ENCODE measurements at places on chromosomes 11 and 22.

DNA sequence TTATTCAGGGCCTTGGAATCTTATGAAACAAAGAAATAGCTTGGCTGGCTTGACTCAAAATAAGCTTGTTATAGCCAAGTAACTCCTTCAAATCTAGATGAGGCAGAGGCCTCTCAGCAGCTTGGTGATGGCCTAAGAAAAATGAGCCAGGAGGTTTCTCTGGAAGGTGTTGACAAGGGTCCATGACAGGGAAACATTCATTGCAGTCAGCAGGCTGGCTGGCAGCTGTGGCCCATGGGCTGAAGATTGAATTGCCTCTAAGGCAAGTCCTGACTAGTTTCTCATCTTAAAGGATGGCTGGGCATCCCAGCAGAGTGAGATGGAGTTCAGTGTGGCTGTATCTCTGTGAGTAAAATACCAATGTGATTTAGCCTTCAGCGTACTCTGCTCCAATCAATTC, 441.0 kb downstream of the NELL1 start:
- DNase-seq: no peak

- no peak for DNase-seq
Measured at GRCh38 chr11:114820621-114821020, 142.3 kb downstream of the NXPE2 start.

- DNase-seq: no peak
Measured at GRCh38 chr22:37782340-37783168, 25.2 kb upstream of the GCAT start.

- no peak for DNase-seq
Measured at GRCh38 chr11:35063488-35063931, 75.5 kb upstream of the CD44 start.

- DNase-seq: no peak
Measured at GRCh38 chr11:109026891-109027489, 362.1 kb downstream of the DDX10 start.

- no peak for DNase-seq
Measured at GRCh38 chr22:22906907-22907550, 19.4 kb downstream of the IGLL5 start.

GRCh38 chr11:117022526-117022925, 75.7 kb downstream of the SIK3 start:
- no peak for DNase-seq

- no peak for DNase-seq
Measured at GRCh38 chr11:118746988-118747585, 43.9 kb downstream of the DDX6 start.

GRCh38 chr11:27700351-27701301, at the start of gene BDNF:
Gene BDNF, minus strand, starts transcription at chr11:27700455. Its CDS starts 41,891 bp downstream, at chr11:27658564.
- no peak for DNase-seq

DNA sequence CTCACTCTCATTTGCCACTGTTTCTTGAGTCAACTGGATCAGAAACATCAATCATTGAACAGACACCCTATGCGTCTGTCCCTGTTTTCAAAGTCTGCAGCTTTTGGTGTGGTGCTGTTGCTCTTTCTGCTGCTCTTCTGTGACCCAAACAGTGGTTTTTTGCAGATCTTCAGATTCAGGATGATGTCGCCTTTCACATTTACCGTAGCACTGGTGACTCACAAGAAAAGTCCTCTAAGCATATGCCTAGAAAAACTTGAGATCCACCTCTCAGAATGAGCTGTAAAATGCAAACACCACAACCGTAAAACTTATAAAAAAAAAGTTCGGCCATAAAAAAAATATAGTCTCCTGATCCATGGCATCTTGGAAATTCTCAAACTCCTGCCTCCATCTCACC, 400.4 kb downstream of the NTM start:
- DNase-seq: no peak

DNA sequence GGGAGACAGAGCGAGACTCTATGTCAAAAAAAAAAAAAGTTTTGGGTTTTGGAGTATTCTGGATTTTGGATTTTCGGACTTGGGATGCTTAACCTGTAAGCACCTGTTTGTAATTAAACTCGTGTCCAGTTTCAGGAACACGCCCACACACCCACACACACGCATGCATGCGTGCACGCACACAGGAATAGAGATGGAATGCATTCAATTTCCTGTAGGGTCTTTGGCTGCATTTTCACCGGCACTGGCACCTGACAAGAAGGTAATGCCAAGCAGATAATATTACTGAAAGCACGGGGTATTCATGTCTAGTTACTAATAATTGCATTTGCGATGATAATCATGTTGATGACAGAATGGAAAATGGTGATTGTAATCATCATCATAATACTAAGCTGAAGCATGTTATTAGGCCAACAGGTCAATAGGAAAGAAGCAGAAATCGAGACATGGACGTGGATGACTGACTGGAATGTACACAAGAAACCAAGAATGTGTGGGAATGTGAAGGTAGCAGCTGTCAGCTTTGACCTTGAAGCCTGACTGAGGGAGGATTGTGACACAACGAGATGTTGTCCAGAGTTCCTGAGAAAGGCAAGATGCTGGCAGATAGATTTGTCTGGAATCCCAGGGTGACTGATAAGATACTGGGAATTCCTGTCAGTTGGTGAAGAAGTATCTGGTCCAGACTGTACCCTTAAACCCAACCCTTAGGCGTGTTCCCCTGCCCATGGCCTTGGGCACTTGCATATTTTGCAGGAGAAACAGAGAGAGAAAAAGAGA, 108.6 kb downstream of the SYN3 start:
- no peak for DNase-seq

DNA sequence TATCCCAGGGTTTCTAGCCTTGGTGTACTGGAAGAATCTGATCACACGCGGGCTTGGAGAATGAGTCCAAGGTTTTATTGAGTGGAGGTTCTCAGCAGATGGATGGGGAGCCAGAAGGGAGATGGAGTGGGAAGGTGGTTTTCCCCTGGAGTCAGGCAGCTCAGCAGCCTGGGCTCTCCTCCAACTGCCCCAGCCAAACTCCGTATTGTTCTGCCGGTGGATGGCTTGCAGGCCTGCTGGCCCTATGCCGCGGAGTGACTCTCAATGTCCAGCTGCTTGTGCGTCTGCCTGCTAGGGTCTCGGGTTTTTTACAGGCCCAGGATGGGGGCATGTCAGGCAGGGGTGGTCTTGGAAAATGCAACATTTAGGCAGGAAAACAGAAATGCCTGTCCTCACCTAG, 162.4 kb upstream of the LMO1 start:
- DNase-seq: no peak

DNA sequence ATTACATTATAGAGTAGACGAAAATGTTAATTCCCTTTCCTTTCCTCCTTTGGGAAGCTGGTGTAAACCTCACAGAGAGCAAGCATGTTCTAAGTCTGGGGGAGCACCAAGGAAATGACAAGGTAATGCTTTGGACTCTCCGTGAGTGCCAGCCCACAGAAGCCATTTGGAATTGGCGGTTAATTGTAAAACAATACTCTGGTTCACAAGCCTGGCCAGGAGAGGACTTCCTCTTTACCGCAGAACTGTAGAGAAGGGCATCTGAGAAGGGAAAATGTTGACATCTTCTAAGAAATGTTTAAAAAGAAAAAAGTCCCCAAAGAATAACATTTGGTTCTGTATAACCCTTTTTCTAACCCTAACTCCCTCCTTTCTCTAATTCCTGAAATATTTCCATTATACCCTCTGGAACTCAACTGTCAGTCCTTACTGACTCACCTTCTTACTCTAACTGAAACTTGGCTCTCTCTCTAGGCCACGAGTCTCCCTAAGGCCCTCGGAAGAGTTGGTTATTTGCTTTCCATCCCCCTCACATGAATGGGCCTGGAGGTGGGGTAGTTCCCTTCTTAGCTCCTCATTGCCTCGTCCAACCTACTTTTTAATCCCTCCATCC, 379.8 kb downstream of the SOX6 start:
- no peak for DNase-seq

DNA sequence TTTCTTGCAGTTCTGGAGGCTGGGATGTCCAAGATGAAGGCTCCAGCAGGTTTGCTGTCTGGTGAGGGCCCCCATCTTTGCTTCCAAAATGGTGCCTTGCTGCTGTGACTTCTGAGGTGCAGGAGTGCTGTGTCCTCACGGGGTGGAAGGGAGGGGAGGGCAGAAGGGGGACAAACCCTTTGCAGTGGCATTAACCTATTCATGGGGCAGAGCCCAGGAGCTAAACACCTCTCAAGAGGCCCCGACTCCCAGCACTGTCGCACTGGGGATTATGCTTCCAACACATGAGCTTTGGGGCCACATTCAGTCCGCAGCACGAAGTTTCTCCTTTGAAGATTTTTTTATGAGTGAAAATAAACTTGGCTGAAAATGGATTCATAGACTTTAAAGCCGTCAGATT, 25.5 kb upstream of the OSBPL5 start:
- DNase-seq: no peak

DNA sequence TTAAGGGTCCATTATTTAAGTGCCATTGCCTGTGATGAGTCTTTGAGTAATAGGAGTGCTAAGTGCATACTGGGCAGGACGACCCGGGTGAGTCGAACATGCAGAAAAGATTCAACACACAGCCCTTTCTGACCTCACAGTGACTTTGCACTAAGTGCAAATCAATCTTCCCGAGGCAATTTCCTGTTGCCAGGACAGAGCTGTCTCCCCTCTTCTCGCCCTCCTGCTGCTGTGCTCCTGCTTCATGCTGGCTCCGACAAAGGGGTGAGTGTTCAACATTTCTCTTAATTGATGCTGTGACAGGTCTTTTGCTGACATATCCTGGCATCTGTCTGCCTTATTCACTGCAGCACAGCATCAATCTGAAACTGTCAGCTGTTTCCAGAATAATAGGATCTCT, 42.0 kb downstream of the MCHR1 start:
- DNase-seq: peak; percentile 89

DNA sequence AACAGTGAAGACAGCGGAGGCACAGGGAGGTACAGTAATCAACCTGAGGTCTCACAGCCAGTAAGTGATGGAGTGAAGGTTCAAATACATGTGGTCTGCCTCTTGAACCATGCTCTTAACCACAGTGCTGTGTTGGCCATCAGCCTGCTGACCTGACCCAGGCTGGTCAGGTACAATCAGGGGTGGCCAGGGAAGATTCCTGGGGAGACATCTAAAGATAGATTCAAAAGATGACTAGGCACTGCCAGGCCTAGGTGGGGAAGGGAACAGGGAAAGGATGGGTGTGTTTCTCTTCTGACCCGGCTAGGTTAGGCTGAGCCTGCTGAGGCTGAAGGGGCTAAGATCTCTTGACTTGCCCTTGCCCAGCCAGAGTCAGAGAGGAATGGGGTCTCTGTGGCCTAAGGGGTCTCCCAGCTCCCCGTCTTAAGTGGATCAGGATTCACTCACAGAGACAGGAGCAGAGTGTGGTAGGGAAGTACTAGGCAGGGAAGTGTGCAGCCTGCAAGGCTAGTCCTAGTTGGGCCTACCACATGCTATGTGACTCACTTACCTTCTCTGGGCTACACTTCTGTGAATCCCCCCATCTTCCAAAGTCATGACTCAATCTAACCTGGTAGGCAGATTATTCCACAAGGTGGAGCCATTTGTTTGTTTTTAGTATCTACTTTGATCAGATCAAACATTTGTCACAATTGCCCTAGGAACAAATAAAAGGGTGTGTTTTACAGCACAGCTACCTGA, 10.4 kb upstream of the SREBF2 start:
- no peak for DNase-seq

DNA sequence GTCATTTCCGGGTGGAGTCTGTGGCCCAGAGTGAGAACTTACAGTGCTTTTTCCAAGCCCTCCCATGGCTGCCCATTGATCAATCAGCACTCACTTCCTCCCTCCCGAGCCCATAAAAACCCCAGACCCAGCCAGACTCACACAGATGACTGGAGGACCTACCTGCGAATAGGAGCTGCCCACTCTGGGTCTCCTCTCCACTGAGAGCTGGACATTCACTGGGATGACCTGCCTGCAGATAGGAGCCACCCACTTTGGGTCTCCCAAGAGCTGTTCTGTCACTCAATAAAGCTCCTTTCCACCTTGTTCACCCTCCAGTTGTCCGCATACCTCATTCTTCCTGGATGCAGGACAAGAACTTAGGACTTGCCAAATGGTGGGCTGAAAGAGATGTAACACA, 56.0 kb upstream of the B3GNT6 start:
- no peak for DNase-seq

DNA sequence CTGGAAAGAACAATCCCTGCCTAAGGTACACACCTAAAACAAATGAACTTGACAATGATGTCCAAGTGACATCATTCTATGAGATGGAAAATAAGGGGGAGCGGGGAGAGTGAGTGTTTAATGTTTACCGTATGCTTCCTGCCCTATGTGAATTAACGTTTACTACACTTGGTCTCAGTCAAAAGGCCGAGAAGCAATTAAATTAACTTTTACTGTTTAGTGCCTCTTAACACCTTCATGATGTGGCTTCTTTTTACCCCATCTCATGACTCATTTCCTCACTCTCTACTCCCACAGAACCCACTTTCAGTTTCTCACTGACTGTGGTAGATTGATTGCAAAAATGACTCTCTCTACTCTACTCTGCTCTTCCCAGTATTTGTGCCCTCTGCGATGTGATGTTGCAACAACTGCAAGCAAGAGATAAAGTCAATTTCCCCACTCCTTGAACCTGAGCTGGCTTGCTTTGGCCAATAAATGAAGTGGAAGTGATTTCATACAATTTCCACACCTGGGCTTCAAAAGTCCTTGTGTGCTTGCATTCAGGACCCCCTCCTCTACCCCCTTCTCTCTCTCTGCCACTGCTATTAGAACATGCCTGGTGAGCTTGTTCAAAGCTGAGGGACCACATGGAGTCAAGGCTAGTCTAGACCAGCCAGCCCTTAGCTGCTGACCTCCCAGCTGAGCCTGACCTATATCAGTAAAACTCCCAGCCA, 11.6 kb upstream of the ALKBH3 start:
- DNase-seq: no peak

DNA sequence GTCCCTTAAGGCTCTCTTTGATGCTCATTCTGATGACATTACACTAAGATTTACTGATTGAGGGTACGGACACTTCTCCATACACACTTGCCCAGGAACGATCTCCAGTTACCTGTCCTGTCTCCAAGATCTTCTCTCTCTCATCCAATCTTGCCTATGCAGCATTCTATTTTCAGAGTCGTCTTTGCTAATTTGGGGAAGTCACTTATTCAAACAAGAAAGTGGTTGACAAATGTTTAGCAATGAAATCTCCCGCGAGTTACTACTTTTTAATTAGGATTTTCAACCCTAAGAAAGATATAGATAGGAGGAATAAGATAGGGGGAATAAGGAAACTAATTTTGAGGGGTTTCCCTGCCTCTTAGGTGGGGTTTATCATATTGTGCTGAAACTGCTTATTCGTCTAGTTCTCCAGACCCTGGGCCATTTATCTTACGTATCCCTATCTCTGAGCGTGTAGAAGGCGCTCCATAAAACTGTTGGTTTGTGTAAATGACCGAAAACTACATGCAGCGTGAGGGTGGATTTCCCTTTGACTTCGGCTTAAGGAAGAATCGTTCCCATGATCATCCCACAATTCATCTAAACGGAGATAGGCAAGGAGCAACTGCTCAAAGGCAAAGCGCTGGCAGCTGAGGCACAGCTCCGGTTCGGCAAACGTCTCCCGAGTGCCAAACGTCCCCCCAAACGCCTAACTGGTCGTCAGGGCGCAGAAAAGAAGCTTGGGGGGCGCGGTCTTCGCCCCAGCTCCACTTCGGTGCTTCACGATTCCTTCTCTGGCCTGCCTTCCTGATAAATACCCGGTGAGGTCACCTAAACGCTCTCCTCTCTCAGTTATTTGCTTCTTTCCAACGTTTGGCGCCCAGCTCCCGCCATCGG, 804 bp downstream of the APIP start:
- peak; percentile 76 for DNase-seq

- DNase-seq: no peak
Measured at GRCh38 chr22:32465661-32466060, 1.4 kb upstream of the BPIFC start.

GRCh38 chr22:42177891-42178336, 47.3 kb upstream of the CYP2D6 start:
- no peak for DNase-seq

Data from NCI-H1417 treated with DMSO at 0.1 percent for 48 hours (cell line).